Adrenal gland (tissue), 19 donors: ENCODE measurements at places on chromosomes 7 and 10. TPM values are rescaled to one million over a fixed set of nuclear protein-coding genes. Genes with fewer than 3 reads are reported as not detected.

DNA sequence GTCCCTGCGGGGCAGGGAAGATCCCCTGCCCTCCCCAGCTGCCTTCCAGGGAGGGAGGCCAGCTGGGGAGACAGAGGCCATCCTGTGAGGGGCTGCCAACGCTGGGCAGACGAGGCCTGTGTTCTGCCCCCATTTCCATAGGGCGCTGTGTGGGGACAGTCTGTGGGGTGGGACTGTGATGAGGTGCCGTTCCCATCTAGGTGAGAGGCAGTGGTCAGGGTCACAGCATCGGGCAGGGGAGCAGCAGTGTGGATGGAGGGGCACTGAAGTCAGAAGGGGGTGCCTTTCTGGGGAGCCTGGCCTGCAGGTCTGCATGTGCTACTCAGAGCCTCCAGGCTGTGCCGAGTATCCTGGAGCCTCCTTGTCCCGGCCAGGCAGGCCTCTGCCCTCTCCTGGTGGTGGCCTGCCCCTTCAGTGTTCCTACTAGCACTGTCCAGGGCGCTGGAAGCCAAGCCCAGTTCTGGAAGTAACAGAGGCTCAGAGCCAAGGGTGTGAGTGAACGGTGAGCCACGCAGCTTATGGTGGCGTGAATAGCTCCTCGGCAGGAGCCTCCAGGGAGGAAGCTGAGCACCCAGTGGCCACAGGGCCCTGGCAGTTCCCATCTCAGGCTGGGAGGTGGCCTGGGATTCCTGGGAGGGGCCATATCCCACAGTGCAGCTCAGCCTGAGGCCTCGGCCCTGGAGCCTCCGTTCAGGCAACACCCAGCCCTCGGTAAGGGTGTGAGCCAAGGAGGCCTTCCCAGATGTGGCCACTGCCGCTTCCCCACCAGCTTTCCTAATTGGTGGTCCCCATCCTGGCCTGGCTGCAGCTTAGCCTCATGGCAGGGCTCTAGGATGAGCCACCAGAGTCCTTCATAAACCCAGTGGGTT lies 23.3 kb upstream of the CSGALNACT2 start:
- no peaks in the 10 kb centered on the region for H3K4me1 ChIP-seq
- no peak overlapping the region for H3K4me3 ChIP-seq
- no peaks in the 10 kb centered on the region for H3K36me3 ChIP-seq
- H3K27me3 ChIP-seq: no peaks in the 10 kb centered on the region
- DNase-seq: no peak

DNA sequence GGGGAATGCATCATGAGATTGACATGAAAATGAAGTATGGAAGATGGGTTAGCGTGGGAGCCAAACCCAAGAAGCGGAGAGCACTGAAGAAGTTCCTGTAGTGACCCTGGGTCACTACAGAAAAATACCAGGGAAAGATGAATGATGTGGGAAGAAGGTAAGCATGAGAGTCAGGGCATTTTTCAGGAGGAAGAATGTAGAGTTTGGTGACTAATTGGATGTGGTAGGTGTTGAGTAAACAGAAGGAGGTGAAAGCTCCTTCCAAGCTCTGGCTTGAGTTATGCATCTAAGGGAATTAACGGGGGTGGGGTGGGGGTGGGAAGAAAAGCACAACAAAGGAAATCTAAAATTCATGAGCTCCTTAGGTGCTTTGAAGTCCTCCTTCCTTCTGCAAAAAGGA lies 238.1 kb upstream of the AOAH start:
- H3K36me3 ChIP-seq: no peaks in the 10 kb centered on the region
- no peak overlapping the region for H3K27ac ChIP-seq
- no peak for DNase-seq
- no peak overlapping the region for H3K4me3 ChIP-seq

- no peak for DNase-seq
- H3K4me3 ChIP-seq: no peak overlapping the region
- H3K4me1 ChIP-seq: no peaks in the 10 kb centered on the region
- H3K36me3 ChIP-seq: no peaks in the 10 kb centered on the region
Observed at GRCh38 chr7:21373031-21373430, 54.9 kb upstream of the SP4 start.

GRCh38 chr10:48968036-48968435 lies 28.4 kb upstream of the LRRC18 start:
- H3K27me3 ChIP-seq: no peaks in the 10 kb centered on the region
- no peak overlapping the region for H3K4me3 ChIP-seq
- no peaks in the 10 kb centered on the region for H3K4me1 ChIP-seq
- DNase-seq: no peak
- H3K27ac ChIP-seq: no peak overlapping the region

DNA sequence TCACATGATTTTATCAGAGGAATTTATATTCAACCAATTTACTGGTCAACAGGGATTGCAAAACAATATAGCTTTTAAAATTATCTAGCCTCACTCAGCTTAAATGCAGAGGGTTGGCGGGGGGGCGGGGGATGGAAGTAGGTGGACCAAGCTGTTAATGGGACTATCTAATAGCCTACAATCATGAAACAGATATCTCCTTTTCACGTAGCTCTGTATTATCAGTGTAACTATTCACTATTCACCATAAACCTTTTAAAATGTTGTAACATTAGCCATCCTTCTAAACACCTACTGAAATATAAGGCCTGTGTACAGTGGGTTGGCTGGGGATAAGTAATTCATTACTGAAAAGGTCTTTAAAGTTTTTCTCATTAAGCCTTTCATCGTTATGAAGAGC lies 56.2 kb downstream of the MINDY3 start:
- no peaks in the 10 kb centered on the region for H3K36me3 ChIP-seq
- H3K27me3 ChIP-seq: no peaks in the 10 kb centered on the region
- H3K27ac ChIP-seq: no peak overlapping the region
- no peaks in the 10 kb centered on the region for H3K4me1 ChIP-seq
- H3K4me3 ChIP-seq: no peak overlapping the region

- H3K4me3 ChIP-seq: no peak overlapping the region
- no peak for DNase-seq
- no peaks in the 10 kb centered on the region for H3K27me3 ChIP-seq
Observed at GRCh38 chr10:48506147-48506917, 98.5 kb downstream of the ARHGAP22 start.

- H3K36me3 ChIP-seq: no peaks in the 10 kb centered on the region
- peak overlapping the region; percentile 31 for H3K27ac ChIP-seq
- DNase-seq: peak; percentile 32
- no peaks in the 10 kb centered on the region for H3K27me3 ChIP-seq
- H3K4me3 ChIP-seq: no peak overlapping the region
Observed at GRCh38 chr10:13852872-13853271, 266.1 kb downstream of the PRPF18 start.

DNA sequence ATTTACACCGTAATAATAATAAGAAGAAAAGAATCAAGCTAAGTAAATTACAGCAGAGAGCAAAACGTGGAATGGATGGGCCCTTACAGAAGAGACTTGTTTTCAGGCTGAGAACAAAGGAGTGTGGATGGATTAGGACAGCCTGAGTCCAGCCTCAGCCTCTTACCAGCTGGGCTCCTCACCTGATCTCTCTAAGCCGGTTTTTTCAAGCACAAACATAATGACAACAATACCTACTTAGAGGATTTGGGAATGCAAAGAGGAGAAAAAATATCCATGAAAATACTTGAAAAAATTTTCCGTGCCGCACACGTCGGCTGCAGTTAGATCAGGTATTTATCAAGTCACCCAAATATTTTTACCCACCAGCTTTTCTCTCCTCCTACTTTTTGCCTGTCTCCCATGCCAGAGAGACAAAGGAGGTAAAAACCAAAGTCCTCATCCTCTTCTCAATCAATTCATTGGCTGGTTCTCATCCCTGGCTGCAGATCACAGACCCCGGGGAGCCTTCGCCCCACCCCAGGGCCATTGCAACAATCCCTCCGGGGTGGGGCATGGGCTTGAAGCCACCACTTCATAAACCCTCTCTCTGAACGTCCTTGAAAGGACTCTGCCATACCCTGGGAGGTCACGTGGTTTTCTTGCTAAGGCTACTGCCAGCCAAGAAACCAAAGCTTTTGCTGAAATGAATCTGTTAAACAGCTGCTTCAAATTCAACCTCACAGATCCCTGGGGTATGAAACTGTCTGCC lies 29.7 kb upstream of the GTF2I start:
- peaks cover 23% of the 10 kb centered on the region for H3K4me1 ChIP-seq
- no peaks in the 10 kb centered on the region for H3K36me3 ChIP-seq
- H3K4me3 ChIP-seq: no peak overlapping the region
- peak overlapping the region; percentile 85 for H3K27ac ChIP-seq
- DNase-seq: peak; percentile 86

- no peaks in the 10 kb centered on the region for H3K36me3 ChIP-seq
- H3K27me3 ChIP-seq: no peaks in the 10 kb centered on the region
- H3K4me3 ChIP-seq: no peak overlapping the region
- no peak overlapping the region for H3K27ac ChIP-seq
- no peak for DNase-seq
Observed at GRCh38 chr7:133625046-133625445, 372.2 kb downstream of the EXOC4 start.

PTF1A gene
- not detected for total RNA-seq

TWIST1 gene
- 6.3 TPM for total RNA-seq

OPN1SW gene
- not detected for total RNA-seq

TMEM178B gene
- total RNA-seq: 2.8 TPM
